Fibroblast of villous mesenchyme (primary cell): ENCODE measurements at places on chromosomes 5 and 9. TPM values are rescaled to one million over a fixed set of nuclear protein-coding genes. Genes with fewer than 3 reads are reported as not detected.

Gene ERAP2
- total RNA-seq = 15.8 and 64.8 TPM in 2 replicates

Gene SOHLH1
- not detected in 2 replicates for total RNA-seq

Gene FRMPD1
- under 0.01 TPM in 1 of 2 replicates, not detected in the other for total RNA-seq

Gene SLC25A2
- total RNA-seq = under 0.01 and 0.64 TPM in 2 replicates

Gene SYNPO
- 7.3 and 10.6 TPM in 2 replicates for total RNA-seq

Gene KCNMB1
- total RNA-seq = under 0.01 TPM in 1 of 2 replicates, not detected in the other

Gene FAM78A
- total RNA-seq = under 0.01 and 0.43 TPM in 2 replicates

Gene LTC4S
- total RNA-seq = 0.43 TPM in 1 of 2 replicates, not detected in the other

Gene FREM1
- total RNA-seq = 0.32 and 0.86 TPM in 2 replicates

Gene PRR7
- total RNA-seq = 4.5 and 4.7 TPM in 2 replicates

Gene SEMA4D
- 0.43 and 1.6 TPM in 2 replicates for total RNA-seq

Gene RGS7BP
- 0.32 TPM in 1 of 2 replicates, not detected in the other for total RNA-seq

GRCh38 chr5:112355058-112355685, 63.9 kb downstream of the EPB41L4A start:
- no peak for DNase-seq

DNA sequence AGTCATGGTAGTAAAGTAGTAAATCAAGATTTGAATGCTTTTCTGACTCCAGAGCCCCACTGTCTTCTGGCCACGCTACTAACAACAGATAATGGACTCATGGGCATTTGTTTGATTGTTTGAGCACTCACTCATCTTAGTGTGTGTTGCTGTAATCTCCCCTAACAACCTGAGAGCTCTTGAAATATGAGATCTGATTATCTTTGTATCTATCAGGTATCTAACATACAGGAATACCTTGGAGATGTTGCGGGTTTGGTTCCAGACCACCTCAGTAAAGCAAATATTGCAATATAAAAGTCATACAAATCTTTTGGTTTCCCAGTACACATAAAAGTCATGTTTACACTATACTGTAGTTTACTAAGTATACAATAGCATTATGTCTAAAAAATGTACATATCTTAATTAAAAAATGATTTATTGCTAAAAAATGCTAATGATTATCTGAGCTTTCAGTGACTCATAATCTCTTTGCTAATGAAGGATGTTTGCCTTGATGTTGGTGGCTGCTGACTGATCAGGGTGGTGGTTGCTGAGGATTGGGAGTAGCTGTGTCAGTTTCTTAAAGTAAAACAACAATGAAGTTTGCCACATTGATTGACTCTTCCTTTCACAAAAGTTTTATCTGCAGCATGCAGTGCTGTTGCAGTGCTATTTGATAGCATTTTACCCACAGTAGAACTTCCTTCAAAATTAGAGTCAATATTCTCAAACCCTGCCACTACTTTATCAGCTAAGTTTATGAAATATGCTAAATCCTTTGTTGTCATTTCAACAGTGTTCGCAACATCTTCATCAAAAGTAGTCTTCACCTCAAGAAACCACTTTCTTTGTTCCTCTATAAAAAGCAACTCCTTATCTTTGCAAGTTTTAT, 92.2 kb downstream of the ZNF462 start:
- no peak for DNase-seq

DNA sequence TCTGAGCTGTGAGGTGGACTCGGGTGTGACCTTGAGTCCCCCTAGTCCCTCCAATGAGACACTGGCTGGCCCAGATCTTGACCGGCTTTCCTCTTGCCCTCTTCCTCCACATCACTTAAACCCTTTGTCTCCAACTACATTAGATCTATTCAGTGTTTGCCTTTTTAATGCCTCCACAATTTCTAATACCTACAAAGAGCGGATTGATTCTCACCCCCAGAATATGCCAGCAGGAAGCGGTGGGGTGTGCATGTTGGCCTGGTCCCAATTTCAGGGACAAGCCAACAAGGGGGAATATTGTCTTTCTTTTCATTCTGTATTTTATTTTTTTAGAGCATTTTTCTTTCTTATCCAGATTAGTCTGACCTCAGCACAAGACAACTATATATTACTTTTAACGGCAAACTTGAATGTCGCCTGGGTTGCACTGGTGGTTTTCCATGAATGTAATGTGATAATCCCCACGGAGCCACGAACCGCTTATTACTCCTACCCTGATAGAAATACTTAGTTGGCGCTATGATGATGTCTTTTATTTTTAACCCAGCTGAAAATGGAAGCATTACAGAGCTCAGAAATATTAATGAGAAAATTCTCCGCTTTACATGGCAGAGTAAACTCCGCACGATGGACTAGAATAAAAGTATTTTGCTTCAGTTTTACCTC, 68.5 kb upstream of the MYO10 start:
- DNase-seq = peak; percentile 48

DNA sequence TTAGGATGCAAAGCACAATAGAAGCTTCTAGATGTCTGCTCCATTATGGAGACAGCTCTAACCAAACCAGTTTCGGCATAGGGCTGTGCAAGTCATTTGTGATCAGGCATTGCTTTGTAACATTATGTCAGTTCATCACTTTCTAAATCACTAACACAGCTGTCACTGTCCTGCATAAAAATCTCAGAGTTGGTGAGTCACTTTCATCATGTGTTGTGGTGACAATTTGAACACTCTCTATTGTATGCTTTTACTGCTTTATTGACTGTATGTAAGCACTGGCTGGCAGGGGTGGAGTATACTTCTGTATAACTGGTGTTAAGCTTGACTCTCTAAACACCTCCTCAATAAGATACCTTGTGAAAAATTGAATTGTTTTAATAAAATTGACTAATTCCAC, 77.9 kb downstream of the SLCO4C1 start:
- no peak for DNase-seq

DNA sequence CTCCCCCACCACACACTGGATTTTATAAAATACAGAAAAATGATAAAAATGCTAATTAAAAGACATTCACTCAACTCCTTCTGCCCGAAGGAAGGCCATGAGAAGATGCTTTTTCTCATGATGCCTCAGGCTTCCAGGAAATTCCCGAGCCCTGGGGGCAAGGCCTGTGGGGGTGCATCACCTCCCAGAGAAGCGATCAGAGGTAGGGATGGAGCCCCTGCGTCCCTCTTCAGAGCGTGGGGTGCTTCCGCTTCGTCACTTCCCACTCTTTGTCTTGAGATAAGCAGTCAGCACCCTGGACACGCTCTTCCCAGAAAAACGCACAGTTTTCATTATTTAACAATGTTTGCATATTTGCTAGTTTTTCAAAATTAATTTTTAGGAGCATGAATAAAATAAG, 33.3 kb upstream of the SH3PXD2B start:
- no peak for DNase-seq

GRCh38 chr5:68641211-68641610, 425.7 kb downstream of the PIK3R1 start:
- no peak for DNase-seq

DNA sequence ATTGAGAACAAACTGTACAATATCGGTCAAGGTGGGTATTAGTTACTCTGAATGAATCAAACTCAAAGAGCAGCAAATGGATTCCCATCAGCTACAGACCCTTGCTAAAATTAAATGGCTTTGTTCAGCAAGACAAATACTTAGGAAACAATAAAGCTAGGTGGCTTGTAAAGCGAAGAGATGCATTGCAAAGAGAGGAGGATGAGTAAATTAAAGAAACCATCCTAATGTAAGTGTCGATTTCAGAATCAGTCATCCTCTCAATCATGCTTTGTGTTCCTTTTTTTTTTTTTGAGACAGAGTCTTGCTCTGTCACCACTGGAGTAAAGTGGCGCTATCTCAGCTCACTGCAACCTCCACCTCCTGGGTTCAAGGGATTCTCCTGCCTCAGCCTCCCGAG, 359.2 kb upstream of the ZNF462 start:
- no peak for DNase-seq

GRCh38 chr5:151270599-151270998, 17.6 kb downstream of the GM2A start:
- peak; percentile 61 for DNase-seq

DNA sequence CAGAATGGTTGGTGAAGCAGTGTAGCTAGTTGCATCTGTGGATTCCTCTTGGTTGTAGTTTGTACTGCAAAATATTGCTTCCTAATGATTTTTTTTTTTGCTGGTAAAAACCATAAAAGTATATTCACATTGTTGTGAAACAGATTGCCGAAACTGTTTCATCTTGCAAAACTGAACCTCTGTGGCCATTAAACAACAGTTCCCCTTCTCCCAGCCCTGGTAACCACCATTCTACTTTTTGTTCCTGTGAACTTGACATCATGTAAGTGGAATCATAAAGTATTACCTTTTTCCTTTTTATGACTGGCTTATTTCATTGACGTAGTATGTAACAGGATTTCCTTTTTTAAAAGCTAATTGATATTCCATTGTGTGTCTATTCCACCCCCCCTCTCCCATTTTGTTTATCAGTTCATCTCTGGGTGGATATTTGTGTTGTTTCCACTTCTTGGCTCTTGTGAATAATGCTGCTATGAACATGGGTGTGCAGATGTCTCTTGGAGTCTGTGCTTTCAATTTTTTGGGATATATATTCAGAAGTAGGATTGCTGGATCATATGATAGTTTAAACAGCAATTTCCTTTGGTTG, 11.8 kb downstream of the SUB1 start:
- peak; percentile 32 for DNase-seq

- no peak for DNase-seq
These were observed 69.9 kb downstream of the PPARGC1B start for GRCh38 chr5:149799965-149800516.

- no peak for DNase-seq
These were observed 117.6 kb upstream of the HMHB1 start for GRCh38 chr5:143694357-143694756.

- DNase-seq = no peak
These were observed 267.1 kb downstream of the GADD45G start for GRCh38 chr9:89871871-89872331.

- DNase-seq = no peak
These were observed 5.9 kb upstream of the NFIL3 start for GRCh38 chr9:91429501-91429900.

DNA sequence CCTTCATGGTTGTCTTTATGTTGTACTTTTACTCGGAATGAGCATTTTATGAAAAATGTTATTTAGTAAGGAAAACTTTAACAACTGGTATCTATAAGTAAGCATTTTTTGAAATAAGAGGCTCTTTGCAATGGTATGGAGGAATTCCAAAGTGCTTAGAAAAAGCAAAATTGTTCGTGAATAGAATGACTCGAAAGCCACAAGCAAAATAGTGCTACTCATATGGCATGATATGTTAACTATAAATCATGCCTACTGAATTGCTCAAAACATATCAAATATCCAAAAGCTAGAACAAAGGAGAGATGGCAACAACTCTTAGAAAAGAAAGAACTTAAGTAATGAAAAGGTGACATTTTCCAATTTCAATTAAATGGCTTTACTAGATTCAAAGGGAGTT, 216.3 kb downstream of the KIAA0825 start:
- DNase-seq = no peak

- DNase-seq = no peak
These were observed 427.7 kb downstream of the PRELID2 start for GRCh38 chr5:145407300-145408047.

DNA sequence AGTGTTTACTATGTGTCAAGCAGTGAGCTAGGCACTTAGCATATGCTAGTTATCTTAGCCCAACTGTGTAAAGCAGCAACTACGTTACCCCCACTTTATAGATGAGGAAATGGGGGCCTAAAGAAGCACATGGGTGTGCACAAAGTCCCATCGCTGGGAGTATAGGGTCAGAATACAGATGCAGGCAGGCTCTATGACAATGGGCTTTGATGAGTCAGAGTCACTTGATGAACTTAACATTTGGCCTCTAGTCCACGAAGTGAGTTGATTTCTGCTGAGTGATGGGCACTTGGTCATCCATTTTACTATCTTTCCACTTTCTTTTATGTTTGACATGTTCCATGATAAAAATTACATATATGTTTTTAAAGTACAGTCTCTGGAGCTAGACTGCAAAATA, 204.3 kb downstream of the TRIM32 start:
- DNase-seq = no peak

DNA sequence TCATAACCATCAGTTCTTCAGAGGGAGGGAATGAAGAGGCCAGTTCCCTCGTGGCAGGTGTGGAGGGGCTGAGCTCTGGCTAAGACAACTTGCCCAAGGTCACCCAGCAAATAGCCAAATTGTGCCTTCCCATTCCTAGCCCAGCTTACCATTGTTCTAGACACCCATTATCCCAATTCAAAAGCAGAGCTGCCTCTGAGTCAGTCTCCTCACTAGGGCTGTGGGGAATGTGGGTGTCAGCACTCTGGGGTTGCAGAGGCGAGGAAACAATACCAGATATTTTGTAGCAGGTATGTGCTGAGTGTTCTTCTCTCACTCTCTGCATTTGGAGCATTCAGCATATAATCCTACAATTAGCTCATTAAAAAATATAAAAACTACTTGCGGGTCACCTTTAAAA, 270.8 kb downstream of the PSAT1 start:
- DNase-seq = no peak

GRCh38 chr9:96158909-96159575, 142.9 kb downstream of the HSD17B3 start:
- no peak for DNase-seq

DNA sequence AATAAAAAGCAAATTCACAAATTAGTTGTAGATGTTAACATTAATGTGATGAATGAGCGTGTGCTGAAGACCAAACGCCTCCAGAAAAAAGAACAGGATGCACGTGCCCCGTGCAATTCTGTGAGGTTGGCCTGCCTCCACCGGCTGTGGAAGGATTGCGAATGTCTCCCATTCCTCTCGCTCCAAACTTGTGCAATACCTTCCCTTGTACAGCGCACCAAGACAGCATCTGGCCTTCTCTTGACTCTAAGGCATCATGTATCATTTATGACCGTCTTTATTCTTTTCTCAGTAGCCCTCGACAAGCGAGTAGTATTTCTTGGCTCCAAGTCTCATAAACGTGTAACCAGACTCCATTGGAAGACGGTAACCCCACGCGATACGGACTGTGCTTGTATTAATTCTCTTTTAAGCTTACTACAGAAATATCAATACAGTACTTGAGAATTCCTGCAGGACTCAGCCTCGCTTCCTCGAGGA, 1.5 kb upstream of the TESK1 start:
- peak; percentile 93 for DNase-seq

DNA sequence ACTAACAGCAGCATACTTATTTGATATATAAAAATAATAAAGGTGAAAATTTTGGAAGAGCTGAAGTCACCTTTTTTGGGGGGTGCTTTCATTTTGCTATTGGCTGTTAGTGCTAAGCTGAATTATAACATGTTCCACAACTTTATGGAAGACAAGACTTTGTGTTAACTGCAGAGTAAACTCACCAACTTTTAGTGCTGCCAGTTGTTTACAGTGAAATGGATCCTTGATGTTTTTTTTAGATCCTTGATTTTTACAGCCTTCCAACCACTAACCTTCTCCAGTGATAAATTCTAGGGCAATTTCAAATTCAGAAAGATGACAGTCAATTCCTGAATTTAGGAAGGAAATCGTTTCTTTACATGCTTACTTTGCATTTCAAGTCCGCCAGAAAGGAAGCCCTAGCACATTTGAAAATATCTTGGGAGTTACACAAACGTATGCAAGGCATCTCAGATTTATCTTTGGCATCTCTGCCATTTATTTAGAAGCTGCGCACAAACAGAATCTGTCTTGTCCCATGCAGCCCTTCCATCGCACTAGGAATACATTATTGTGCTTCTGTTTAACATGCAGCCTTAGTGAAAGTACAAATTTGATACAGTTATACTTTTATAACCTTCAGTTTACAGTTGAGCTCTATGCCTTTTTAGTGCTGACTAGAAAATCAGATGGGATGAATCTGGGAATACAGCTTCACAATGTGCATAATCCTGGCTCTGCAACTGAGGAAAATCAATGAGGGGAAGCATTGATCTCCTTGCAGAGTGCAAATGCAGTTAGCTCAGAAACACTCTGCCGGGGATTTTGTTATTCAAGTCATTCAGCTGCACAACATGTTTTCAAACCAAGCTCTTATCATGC, 142.4 kb upstream of the ZNF608 start:
- no peak for DNase-seq
